ENCODE measurements at places on chromosomes 6 and 20.

DNA sequence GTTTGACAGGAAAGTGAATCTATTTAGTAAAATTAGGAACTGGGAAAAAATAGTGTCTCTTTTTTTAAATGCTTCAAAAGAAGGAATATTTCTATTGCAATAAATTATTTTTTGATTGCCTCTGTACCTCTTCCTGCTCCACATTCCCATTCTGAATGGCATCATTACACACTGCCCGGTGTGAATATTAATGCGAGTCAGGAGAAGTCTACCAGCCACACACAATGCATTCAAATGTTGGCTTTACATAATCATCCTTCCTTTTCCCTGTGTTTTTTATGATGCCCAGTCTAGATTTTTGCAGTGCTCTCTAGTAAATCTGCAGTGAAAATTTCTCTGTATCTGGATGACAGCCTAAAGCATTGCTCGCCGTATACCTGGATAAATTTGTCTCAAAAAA lies 118.9 kb downstream of the SAMD5 start:
- no peak for DNase-seq

- no peak for DNase-seq
These were observed 10.7 kb downstream of the NR2E1 start for GRCh38 chr6:108176281-108177089.

DNA sequence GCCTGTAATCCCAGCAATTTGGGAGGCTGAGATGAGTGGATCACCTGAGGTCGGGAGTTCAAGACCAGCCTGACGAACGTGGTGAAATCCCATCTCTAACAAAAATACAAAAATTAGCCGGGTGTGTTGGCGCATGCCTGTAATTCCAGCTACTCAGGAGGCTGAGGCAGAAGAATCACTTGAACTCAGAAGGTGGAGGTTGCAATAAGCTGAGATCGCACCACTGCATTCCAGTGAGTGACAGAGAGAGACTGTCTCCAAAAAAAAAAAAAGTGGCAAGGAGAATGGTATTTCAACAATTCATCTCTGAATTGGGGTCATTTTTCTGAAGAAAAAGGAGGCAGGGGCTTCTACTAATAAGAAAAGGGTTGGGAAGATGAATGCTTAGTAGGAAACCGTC lies 111.5 kb upstream of the NHSL1 start:
- no peak for DNase-seq

DNA sequence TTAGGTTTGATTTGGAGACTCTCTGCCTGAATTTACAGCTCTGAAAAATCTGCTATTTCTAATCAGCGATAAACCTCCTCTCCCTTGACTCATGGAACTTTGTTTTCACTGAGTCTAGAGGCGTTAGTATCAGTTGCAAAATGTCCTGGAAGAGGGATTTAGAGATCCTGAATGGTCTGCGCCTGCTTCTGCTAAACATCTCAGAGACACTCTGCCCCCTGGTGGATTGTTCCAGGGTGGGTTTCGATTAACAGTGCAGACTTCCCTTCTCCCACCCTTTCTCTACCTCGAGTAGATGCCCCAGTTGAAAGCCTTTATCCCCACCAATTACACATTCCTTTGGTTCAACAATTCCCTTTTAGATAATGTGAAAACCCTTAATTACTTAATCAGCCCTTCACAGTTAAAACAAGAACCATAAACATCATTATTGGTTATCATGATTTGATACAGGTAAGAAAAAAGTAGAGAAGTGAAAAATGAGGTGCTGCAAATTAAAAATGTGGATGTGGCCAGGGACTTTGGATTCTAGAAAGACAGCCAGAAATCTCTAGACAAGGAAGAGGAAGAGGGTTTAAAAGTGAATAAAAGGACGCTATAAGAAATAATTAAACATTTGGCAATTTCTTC lies 5.5 kb downstream of the HTR1B start:
- DNase-seq, result no peak

DNA sequence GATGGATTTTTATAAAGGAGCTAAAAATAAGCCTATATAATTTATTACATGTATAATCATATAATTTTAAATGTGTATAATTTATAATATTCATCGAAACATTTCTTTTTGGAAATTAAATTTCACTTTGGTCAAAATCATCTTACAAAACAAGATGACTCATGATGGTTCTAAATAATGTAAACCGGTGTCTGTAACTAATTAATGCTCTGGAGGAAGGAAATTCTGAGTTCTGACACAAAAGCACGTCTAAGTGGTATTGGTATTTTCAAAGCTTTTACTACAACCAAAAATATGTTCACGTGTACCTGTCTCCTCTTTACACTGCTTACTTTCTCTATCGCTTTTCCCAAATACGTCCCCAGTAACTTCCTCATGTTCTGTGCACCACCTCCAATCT lies 134.1 kb downstream of the MTHFD1L start:
- no peak for DNase-seq

- DNase-seq, result no peak
These were observed 244.7 kb downstream of the TFAP2C start for GRCh38 chr20:56873836-56874235.

DNA sequence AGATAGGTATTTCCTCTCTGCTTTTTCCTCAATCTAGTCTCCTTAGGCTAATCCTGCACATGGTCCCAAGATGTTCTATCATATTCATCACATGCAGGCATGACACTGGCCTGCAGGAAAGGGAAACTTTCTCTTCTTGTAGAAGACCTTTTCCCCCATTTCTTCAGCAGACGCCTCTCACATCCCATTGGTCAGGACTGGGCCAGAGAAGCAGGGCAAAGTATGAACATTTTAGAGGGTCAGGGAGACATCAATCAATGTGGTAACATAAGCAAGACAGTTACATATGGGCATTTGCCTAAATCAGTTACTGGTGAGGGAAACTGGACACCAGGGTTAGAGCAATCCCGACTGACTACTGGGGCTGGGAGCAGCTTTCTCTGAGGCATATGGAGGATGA lies 90.1 kb downstream of the CRYBG1 start:
- DNase-seq, result no peak

- DNase-seq, result no peak
These were observed 8.3 kb downstream of the SLPI start for GRCh38 chr20:45246109-45246508.

DNA sequence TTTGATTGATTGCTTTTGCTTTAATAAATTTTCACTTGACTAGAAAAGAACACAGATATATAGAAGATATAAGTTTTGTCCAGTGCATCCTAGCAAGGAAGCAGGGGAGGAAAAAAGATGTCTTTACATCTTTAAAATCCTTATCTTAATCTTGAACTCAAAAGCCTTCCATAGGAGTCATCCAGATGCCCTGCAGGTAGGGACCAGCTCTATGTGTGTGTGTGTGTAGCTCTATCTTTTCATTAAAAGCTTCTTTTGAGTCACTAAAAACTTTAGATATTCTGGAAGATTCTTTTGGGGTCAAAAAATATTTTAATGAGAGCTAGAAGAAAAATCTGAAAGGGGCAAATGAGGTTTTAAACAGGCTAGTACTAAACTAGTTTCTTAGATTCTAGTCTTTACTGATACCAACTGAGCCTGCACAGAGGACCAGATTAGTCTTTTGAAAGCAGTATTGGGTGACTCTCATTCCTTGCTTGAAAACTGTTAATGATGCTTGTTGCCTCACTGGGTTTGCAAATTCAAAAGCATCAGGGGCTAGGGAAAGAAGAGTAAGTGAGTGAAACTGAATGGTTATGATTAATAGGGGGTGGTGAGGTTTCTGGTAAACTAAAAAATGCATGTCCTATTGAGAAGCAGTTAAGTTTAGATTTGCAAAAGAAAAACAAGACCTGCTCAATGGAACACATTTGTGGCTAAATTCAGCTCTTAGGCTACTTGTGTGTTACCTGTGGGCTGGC lies 40.6 kb upstream of the JAG1 start:
- no peak for DNase-seq

GRCh38 chr20:56098981-56099500 lies 93.7 kb upstream of the CBLN4 start:
- no peak for DNase-seq

GRCh38 chr6:40359808-40360207 lies 227.4 kb downstream of the LRFN2 start:
- no peak for DNase-seq

DNA sequence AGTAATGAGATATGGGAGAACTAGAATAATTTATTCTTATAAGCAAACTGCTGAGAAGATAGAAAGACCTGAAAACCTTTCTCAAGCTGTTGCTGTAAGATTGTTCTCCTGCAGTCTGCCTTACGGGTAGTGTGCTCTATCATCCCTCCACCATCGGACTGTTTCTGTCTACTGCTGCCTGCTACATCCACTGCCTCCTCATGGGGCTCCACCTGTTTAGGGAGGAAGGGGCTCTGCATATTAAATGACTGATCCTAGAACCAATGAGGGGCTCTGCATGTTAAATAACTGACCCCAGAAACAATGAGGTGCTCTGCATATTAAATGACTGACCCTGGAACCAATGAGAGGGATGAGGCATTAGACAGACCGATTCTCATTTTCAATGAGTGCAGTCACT lies 654.6 kb downstream of the KIF16B start:
- DNase-seq, result no peak

- DNase-seq, result no peak
These were observed 194.6 kb downstream of the DLL1 start for GRCh38 chr6:170096191-170096802.

DNA sequence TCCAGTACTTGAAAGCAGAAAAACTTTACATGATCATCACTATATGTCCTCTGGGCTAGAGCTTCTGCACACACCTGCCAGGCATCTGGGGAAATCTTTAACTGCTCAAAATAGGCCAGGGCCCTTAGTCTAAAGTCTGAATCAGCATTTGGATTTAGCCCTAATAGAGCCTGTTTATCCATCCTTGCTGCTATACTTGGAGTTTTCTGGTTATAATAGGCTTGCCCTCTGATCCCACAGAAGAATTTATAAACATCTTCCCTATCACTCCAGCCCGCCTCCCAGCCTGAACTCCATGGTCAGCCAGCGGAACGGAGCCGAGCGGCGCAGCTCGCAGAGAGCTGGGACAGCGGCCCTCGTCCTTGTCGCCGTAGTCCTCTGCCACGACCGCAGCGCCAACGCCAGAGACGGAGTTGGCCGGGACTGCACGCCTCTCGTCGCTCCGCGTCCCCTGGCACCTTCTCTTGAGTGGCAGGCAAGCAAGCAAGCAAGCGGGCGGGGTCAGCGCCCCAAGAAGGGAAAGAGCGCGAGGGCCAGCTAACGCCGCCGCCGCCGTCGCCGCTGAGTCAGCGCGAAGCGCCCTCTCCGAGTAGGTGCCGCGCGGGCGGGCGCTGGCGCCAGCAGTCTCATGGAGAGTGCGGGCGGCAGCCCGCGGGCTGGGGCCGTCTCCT lies 25.4 kb upstream of the ASIP start:
- DNase-seq, result peak; percentile 36

- DNase-seq, result no peak
These were observed 27.0 kb downstream of the LAMA4 start for GRCh38 chr6:112227411-112227810.

GRCh38 chr6:4164456-4164855 lies 29.1 kb upstream of the ECI2 start:
- DNase-seq, result no peak

GRCh38 chr20:37567671-37568588 lies 40.3 kb upstream of the BLCAP start:
- no peak for DNase-seq

DNA sequence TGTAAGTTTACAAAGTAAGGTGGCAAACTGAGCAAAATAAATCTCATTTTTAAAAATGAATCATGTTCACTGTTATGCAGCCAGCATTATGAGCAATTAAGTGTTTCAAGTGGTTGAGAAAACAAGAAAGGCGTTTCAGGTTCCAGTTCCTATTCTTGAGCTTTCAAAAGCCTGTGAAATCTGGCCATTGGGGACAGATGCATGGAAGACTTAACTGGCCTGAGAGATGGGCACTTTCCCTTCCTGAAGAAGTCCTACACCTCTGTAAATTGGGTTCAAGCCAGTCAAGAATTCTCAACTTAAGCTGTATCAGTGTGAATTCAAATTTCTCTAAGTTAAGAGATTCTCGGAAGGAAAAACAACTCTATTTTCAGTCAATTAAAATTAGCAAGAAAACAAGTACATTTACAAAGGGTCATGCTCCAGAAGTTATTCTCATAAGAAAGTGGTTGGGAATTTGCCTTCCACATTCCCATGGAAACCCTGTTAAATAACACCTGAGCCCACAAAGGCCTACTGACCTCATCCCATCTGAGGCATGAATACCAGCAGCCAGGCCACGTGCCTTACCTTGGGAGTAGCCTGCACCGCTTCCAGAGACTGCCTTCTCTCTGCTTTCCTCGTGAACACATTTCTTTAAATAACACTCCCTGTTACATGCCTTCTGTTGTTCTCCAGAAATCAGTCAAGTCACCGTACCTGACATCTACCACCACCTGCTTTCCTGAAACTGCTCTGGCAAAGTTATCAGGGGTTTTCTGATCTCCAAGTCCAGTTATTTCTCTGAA lies 19.4 kb downstream of the MAP3K5 start:
- no peak for DNase-seq

DNA sequence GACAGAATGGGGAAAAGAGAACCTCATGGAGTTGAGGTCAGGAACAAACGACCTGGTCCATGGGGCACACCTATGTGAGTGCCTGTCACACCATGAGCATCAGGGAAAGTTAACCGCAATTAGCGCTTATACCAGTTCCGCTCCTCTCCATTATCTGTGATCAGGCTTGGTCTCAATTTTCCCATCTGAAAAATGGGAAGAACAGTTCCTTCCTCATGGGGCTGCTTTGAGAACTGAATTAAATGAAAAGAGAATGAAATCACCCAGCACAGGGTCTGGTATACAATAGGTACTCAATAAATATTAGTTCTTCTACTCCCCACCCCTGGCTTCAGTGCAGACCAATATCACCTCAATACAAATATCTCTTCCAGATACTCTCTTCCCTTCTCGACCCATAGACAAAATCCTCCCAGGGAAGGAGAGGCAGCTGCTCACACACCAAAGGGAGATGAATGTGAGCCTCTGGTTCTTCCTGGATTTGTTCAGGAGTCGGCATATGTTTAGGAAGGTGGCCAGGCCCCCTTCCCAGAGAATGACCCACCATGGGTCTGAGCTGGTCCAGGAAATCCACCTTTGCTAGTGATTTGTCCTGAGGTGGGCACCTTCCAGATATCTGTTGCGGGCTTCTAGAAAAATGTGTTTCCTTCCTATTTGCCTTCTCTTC lies 2.4 kb upstream of the PTGIS start:
- DNase-seq, result no peak

- DNase-seq, result peak; percentile 1
These were observed 157.7 kb upstream of the MMS22L start for GRCh38 chr6:97440590-97441176.

- DNase-seq, result no peak
These were observed 54.8 kb downstream of the SENP6 start for GRCh38 chr6:75656479-75656878.

- no peak for DNase-seq
These were observed 181.0 kb downstream of the JARID2 start for GRCh38 chr6:15426901-15427300.

GRCh38 chr20:50815162-50815989 lies 20.5 kb downstream of the BCAS4 start:
- DNase-seq, result no peak

DNA sequence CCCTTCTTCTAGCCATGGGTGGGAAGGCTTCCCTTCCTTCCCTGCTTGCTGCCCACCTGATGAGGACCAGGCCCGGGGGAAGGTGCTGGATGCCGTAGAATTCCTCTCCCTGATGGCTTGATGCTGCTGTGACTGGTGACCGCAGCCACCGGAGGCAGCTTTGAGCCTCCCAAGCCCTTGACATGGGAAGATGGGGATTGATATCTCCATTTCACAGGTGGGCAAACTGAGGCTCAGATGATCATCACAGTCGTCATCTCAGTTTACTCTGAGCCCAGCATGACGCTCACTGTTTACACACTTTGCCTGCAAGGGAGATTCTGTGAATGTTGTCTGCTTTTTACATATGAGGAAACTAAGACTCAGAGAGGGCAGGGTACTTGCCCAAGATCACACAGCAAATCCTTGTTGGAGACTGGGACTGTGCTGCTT lies 43.9 kb downstream of the SRC start:
- DNase-seq, result no peak

GRCh38 chr6:169266746-169267591 lies 13.3 kb upstream of the THBS2 start:
- no peak for DNase-seq
